Activated gamma-delta T cell treated with anti-CD3 and anti-CD28 coated beads, Interleukin-2, amount 50 U/mL, for 16 hours (primary cell): ENCODE measurements at places on chromosomes 6 and 20.

GRCh38 chr6:30037182-30037788 lies 23.8 kb upstream of the POLR1H start:
- DNase-seq, result no peak

GRCh38 chr20:24546232-24546892 lies 76.9 kb downstream of the SYNDIG1 start:
- no peak for DNase-seq

DNA sequence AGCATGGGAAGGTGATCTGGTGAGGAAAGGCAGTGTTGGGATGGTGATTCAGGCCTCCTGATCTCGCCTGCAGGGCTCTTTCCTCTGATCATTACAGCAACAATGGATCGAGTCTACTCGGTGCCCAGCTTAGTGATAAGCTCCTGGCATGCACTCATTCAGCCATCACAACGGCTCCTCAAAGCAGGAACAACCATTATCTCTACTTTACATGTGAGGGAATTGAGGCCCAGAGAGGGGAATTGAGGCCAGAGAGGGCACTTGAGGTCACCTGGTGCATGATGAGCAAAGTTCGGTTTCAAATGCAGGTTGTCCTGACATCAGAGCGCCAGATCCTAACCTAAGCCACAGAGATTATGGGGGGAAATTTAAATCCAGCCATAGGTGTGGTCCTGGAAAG lies 42.0 kb upstream of the BPIFA2 start:
- DNase-seq, result no peak

DNA sequence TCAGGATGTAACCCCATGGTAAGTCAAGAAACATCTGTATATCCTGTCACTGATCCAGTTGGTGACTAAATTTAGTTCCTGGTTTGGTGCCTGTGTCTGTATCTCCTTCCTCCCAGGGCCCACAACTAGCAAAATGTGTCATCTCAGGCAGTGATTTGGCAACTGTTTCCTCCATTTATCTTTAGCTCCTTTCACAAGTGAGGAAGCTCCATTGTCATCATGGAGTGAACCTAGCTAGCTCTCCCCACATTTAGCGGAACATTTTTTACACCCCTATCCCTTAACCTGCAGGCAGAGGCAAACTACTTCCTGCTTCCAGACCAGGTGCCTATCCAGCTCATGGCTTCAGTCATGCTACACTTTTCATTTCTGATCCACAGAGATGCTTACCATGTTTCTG lies 99.5 kb downstream of the IPCEF1 start:
- DNase-seq, result no peak

DNA sequence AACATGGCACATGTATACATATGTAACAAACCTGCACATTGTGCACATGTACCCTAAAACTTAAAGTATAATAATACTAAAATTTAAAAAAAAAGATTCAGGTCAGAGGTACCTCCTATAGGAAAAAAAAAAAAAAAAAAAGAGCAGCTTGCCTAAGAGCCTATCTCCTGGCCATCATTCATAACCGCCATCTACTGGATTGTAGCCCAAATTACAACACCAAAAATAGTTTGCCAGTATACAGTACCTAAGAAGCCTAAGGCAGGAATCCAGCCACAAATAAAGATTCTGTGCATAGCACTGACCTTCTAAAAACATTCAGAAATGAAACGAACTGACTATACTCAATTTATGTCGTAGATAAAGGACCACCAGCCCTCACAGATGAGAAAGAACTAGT lies 438.4 kb upstream of the ADGRB3 start:
- no peak for DNase-seq

DNA sequence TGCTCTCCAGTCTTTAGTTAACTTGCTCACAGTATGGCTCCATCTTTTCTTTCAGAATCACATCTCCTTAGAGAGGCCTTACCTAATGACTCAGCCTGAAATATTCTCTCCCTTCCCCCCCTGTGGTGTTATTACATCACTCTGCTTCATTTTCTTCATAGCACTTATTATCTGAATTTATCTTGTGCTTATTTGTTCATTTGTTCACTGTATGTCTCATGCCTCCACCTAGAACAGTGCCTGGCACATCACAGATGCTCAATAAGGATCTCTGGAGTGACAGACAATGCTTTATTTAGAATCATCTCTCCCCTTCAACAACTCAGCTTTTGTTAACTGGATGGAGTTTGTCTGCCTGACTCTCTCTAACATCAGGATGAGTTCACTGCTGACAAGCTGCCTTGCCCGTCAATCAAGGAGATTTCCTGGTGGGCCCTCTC lies 96.6 kb upstream of the MAN1A1 start:
- DNase-seq, result no peak
